Stimulated activated CD8-positive, alpha-beta memory T cell treated with anti-CD3 and anti-CD28 coated beads, Interleukin-7, amount 100 ng/mL, for 4 hours (primary cell): ENCODE measurements at places on chromosomes 6 and 20.

DNA sequence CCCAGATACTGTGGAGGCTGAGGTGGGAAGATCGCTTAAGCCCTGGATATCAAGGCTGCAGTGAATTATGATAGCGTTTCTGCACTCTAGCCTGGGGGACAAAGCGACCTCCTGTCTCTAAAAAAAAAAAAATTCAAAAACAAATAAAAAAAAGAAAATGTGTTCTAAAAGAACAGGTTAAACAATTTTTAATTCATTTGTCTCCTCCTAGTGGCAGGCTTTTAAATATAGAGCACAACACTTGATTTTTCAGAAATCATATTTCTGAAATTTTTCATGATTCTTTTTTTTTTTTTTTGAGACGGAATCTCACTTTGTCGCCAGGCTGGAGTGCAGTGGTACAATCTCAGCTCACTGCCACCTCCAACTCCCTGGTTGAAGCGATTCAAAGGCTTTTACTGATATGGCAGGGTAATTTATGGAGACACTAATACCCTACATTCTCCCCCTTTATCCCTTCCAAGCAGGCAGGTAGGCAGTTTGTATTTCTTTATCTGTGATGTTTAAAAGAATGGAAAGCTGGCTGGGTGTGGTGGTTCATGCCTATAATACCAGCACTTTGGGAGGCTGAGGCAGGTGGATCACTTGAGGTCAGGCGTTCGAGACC lies 8.7 kb upstream of the GTF3C6 start:
- no peak for DNase-seq

GRCh38 chr6:79416931-79417330 lies 120.3 kb downstream of the LCA5 start:
- no peak for DNase-seq

- no peak for DNase-seq
Observed at GRCh38 chr6:107337191-107337741, 122.1 kb downstream of the PDSS2 start.

GRCh38 chr20:36957875-36958667 lies 6.6 kb upstream of the SAMHD1 start:
- DNase-seq = no peak

DNA sequence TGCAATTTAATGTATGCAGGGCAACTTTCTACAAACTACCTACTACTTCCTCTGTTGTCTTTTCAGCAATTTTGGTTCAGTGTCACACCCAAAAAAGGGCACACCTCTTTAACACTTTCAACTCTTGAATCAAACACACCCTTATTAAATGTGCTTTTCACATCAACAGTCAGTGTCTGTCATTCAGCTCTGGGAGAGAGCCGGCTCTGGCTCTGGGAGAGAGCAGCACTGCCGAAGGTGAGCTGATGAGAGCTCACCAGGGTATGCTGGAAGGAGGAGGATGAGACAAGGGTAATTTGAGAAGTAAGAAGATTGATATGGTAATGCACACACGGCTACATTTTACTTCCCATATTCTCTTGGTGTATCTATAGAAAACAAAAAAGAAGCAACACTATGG lies 134.3 kb downstream of the RTN4IP1 start:
- DNase-seq = no peak

GRCh38 chr6:134421501-134421900 lies 103.6 kb upstream of the SGK1 start:
- no peak for DNase-seq
